Activated CD8-positive, alpha-beta memory T cell treated with anti-CD3 and anti-CD28 coated beads for 1 hour (primary cell): ENCODE measurements at places on chromosomes 12 and 14.

GRCh38 chr12:127275416-127275815 lies 991.6 kb upstream of the TMEM132C start:
- no peak for DNase-seq

GRCh38 chr14:91931478-91932088 lies 15.9 kb downstream of the FBLN5 start:
- no peak for DNase-seq

DNA sequence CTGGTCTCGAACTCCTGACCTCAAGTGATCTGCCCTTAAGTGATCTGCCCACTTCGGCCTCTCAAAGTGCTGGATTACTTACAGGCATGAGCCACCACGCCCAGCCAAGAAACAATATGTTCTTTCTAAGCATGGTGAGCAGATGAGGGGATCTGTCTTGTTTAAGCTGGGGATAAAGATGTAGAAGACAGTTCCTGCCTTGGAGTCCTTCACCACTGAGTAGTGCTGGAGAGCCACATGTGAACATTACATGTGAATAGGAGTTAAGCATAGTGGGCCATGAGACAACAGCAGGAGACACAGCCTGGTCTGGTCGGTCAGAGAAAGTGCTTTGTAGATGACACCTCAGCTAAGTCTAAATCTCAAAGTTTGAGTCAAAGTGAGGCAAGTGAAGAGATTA lies 26.0 kb downstream of the TMBIM6 start:
- no peak for DNase-seq

DNA sequence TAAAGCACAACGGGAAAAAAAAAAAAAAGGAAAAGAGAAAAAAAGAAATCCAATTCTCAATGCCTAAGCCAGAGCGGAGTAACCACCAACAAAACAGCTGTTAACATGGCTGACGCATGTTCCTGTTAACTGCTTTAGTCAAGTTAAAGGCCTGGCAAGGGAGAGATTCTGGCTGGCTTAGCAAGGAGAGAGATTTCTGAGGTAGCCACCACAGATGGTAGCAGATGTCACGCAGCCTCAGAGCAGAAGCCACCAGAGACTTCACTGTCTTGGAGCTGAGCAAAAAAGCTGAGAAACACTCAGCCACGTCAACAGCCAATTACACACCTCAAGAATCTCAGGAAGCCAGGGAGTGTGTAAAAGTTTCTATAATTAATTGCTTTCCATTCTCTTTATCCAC lies 87.1 kb downstream of the TMCC3 start:
- no peak for DNase-seq

- DNase-seq = no peak
Measured at GRCh38 chr12:84841591-84841990, 71.0 kb downstream of the SLC6A15 start.

DNA sequence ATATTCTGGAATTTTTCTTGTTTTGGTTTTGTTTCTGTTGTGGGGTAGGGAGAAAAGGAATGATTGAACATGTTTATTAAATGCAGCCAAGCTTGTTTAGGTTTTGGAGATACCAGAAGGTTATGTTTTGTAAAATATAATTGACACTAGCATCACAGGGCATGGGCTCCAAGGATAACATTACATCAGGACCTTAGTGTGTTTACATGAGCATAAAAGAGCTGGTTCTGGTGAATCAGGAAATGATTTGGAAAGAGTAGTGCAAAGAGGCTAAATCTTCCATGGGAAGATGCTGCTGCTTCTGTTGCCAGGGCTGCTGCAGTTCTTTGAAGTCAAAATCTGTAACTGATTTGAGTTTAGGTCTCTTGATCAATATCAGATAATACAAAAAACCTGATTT lies 118.7 kb downstream of the ETNK1 start:
- DNase-seq = no peak

DNA sequence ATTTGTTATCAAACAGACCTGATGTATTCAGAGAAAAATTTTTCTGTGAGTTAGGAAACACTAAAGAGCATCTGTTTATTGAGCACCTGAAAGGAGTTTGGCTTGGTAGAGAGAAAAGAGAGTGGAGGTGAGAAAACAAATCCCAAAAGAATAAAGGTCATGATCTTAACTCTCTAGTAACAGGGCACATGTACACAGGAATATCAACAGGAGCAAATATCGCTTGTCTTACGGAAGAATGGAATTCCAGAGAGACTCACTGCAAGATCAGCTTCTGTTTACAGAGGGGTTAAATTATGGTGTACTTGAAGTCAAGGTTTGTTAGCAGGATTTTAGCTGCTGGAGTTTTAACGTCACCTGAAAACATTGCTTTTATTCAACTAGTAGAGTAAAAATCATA lies 78.8 kb downstream of the SPPL3 start:
- no peak for DNase-seq

- no peak for DNase-seq
Measured at GRCh38 chr14:74771399-74771798, 8.3 kb downstream of the YLPM1 start.

GRCh38 chr12:5691943-5692342 lies 253.1 kb downstream of the ANO2 start:
- DNase-seq = no peak

- DNase-seq = no peak
Measured at GRCh38 chr12:15689751-15690191, 99.4 kb downstream of the EPS8 start.

DNA sequence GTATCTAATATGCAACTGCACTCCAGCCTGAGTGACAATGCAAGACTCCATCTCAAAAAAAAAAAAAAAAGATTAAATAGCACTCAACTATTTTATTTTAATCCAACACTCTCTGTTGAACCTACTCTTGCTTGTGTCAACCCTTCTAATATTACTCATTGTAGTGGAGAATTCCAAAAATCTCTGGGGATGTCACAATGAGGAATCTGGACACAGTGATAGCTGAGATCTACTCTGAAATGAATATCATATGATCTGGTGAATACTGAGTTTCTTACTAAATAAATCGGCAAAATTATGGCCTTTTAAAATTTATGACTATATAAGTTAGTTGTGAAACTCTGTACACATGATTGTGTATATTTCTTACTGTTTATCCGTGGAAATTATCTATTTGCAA lies 418.2 kb downstream of the BCAT1 start:
- DNase-seq = no peak

GRCh38 chr12:117101953-117102799 lies 3.0 kb upstream of the TESC start:
- no peak for DNase-seq

GRCh38 chr12:60981473-60981872 lies 1278.7 kb upstream of the USP15 start:
- DNase-seq = no peak

- DNase-seq = no peak
Measured at GRCh38 chr14:85399186-85399585, 130.8 kb upstream of the FLRT2 start.

DNA sequence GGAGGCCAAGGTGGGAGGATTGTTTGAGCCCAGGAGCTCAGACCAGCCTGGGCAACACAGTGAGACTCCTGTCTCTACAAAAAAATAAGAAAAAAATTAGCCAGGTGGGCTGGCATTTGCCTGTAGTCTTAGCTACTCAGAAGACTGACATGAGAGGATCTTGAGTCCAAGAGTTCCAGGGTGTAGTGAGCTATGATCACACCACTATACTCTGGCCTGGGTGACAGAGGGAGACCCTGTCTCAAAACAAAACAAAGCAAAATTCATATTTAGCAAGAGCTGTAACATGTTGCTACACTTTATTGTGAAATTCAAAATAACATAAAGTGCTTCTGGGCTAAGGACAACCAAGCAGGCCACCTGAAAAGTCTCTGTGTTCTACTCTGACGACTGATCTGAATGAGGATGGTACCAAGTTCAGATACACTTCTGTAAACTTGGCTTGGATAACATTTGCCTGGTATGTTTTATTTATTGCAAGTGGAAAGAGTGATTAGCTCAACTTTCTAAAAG lies 11.6 kb upstream of the STRN3 start:
- no peak for DNase-seq

DNA sequence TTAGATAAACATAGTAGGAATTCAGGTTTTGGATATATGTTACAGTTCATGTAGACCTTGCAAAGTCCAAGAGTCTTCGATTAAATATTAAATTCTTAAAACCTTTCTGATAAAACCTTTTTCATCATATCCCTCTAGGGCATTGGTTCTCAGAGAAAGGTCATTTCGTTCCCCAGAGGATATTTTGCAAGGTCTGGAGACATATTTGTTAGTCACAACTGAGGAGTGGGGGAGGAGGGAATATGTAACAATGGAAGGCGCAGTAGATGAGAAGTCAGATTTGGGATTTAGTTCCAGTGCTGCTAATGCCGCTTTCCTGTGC lies 5.3 kb downstream of the TMEM253 start:
- DNase-seq = no peak

DNA sequence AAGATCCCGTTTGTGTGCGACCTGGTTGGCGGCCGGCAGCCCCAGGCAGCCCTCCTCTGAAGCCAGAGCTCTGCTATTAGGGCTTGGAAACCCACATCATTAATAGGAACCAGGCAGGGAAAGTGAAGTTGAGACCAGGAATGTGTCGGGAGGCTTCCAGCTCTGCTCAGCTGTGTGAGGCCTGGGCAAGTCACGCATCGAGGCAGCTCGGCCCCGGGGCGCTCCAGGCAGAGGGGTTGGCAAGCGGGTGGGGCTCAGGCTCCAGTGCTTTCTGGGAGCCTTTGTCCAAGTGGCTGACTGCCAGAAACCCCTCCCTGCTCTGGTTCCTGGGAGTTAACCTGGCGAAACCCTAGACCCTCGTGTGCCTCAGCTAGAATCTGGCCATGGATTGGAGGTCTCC lies 1151.7 kb downstream of the VRK1 start:
- DNase-seq = no peak

DNA sequence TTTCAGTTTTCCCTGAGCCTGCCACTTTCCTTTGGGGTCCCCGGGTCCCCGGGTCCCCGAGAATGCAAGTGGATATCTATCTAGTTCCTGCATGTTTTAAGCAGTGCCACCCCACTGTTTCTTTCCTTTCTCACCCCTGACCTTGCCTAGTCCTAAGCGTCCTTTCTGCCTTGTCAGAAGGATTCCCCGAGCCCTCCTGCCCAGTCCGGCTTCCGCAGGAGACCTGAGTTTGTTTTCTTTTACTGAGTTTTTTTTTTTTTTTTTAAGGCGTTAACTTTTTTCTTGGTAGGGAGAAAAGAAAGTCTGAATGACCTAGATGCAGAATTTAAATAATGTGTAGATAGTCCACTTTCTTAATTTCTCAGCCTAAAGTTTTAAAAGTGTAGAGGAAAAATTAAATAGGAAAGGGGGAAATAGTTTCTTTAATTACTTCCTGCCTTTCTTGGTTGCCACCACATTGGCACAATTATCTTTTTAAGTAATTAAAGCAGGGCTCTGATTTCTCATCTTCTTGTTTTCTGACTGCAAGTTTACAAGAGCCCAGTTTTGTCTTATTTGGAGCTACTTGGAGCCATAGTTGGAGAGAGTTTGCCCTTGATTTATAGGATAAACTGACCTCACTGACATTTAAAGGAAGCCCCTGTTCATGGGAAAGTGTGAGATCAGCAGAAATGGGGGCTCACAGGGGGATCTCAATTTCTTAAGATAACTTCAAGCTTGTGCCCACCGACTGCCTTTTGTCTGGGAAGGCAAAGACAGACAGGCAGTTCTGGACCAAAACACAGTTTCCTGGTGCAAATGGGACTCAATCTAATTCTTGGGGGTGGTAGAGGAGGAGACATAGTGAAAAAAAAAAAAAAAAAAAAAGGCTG lies 2.9 kb downstream of the PAX9 start:
- no peak for DNase-seq

GRCh38 chr14:105023144-105023543 lies 2.3 kb upstream of the CDCA4 start:
- DNase-seq = no peak

DNA sequence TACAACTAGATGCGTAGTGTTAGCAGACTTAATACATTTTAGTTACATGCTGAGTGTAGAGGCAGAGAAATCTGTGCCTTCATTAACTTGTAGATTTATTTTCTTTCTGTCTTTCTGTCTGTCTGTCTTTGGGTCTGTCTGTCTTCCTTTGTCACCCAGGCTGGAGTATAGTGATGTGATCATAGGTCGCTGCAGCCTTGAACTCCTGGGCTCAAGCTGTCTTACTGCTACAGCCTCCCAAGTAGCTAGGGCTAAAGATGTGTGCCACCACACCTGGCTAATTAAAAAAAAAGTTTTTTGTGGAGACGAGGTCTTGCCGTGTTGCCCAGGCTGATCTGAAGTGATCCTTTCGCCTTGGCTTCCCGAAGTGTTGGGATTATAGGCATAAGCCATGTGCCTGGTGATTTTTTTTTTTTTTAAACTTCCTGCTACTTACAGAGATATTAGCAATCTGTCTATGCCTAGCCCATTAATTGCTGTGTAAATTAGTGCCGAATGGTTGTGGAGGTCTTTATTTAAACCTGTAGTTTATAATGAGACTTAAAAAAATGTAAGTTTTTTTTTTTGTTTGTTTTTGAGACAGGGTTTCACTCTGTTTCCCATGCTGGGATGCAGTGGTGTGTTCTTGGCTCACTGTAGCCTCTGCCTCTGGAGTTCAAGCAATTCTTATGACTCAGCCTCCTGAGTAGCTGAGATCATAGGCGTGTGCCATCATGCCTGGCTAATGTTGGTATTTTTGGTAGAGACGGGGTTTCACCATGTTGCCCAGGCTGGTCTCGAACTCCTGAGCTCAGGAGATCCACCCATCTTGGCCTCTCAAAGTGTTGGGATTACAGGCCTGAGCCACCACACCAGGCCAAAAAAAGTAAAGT lies 22.8 kb downstream of the ERC1 start:
- no peak for DNase-seq

- no peak for DNase-seq
Measured at GRCh38 chr12:22101749-22102243, 55.8 kb downstream of the CMAS start.

GRCh38 chr12:126084480-126084879 lies 1019.2 kb downstream of the AACS start:
- no peak for DNase-seq

- no peak for DNase-seq
Measured at GRCh38 chr12:46153268-46153872, 115.5 kb downstream of the SLC38A1 start.

DNA sequence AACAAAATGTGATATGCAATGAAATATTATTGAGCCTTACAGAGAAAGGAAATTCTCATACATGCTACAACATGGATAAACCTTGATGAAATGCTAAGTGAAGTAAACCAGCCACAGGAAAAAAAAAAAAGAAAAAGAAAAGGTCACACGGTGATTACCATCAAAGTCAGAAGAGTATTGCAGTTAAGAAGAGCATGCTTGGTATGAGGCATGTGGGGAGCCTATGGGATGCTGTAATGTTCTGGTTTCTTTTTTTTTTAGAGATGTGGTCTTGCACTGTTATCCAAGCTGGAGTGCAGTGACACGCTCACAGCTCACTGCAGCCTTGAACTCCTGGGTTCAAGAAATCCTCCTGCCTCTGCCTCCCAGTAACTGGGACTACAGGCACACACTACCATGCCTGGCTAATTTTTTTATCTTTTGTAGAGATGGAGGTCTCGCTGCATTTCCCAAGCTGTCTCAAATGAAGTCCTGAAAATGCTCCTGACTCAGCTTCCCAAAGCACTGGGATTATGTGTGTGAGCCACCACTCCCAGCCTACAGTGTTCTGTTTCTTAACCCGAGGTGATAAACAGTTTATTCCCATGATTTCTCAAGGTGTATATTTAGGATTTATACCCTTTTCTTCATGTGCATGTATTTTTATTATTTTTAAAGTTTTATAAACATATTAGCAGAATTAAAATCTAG lies 96.2 kb downstream of the SEC23A start:
- DNase-seq = no peak
